NCI-H1092 (cell line): ENCODE measurements at places on chromosomes 7 and 10.

DNA sequence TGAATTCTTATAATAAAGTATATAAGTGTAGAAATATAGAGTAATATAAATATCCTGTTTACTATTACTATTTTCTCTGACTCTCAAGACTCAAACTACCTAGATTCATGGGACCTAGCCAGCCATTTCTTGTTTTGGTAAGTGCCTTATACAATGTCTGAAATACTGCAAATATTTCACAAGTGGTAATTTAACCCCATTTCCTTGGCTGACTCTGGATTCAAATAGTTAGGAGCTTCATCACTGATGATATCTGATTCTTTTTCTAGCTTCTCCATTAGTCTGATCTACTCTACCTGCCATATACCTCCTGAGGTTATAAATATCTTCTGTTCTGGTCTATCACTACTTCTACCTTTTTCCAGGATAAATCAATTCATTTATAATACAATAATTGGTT is 6.4 kb upstream of the RALA start:
- no peak for DNase-seq

- no peak for DNase-seq
Measured at GRCh38 chr7:97017192-97018125, 7.2 kb downstream of the DLX5 start.

- DNase-seq = no peak
Measured at GRCh38 chr10:76127984-76128589, 696.7 kb downstream of the LRMDA start.

DNA sequence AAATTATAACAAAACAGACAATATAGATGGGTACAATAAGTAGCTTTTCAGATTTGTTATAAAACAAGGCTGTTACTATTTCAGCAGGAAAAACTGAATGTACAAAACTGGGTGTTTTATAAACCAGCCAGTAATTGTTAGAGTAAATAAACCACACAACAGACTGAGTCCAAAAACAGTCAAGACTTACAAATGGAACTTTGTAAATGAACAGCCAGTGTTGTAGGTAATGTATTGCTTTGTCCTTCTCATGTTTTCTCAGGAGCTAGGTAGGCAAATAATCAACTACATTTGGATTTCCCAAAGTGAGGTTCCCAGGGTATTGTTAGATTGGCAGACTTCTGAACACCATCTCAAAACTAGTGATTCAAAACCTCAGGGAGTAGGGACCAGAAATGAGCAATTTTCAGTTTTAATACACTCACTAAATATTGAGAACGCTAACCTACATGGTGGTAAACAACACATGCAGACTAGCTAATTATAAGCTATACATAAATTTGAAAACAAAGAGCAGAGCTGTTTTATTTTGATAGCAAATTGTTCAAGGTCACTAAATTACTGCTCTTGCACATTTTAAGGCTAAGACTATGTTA is 36.2 kb downstream of the HERPUD2 start:
- no peak for DNase-seq

GRCh38 chr10:4632757-4633156 is 193.2 kb upstream of the AKR1E2 start:
- DNase-seq = no peak

DNA sequence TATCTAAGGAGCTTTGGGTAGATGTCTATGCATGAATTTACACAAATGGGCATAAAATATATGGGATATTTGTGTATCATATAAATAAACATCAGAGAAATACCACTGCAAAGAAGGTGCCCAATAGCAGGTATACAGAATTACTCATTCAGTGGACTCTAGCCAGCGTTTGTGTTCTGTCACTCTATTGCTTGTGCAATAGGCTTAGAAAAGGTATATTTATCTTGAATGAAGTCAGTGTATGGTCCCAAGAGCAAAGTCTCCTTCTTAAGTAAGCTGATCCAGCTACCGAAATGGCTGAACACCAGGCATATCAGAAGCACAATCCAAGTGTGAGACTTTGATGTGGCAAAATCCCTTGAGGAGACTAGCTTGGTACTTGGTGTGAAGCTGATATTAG is 1058.4 kb downstream of the SORCS1 start:
- no peak for DNase-seq

- no peak for DNase-seq
Measured at GRCh38 chr7:1979591-1980560, 252.9 kb downstream of the MAD1L1 start.

GRCh38 chr10:26505491-26505890 is 67.3 kb downstream of the APBB1IP start:
- no peak for DNase-seq

DNA sequence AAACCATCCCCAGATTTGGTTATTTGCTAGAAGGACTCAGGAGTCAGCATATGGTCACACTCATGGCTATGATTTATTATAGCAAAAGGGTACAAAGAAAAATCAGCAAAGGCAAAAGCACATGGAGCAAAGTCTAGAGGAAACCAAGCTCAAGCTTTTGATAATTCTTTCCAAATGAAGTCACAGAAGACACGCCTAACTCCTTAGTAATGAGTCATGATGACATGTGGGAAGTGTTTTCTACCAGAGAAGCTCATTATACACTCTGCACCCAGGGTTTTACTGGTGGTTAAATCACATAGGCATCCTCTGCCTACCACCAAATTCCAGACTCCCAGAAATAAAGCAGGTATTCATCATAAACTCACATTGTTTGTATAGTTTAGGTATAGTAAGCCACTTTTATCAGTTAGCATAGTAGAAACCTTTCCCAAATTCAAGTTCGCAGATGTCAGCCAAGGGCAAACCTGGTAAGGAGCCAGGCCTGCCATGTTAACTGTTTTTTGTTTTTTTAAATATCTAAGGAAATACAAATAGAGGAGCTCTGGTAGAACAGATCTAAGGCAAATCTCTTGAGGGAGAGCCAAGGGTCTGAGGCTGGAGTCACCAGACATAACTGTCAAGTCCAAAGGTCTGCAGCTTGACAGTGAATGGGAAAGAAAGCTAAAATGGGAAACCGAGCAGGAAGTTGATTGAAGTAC is 15.4 kb upstream of the HIBADH start:
- DNase-seq = no peak

GRCh38 chr10:79028056-79028430 is 40.7 kb upstream of the ZMIZ1 start:
- DNase-seq = no peak

DNA sequence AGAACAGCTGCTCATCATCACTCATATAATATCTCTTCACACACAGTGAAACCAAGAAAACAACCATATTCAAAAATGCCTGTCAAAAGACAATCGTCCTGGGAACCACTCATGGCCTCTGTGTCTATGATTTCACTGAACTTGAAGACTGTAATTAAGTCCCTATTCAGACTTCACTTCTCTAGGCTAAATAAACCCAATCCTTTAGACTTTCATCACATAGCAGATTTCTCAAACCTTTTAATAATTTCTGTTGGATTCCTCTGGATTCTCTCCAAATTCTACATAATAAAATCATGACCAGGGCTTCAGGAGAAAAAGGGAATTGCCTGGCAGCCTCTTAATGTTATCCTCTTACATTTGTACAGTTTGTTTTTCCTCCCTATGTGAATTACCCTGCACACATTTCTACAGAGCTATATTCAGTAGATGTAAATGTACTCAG is 201.1 kb downstream of the LRRN3 start:
- DNase-seq = no peak

DNA sequence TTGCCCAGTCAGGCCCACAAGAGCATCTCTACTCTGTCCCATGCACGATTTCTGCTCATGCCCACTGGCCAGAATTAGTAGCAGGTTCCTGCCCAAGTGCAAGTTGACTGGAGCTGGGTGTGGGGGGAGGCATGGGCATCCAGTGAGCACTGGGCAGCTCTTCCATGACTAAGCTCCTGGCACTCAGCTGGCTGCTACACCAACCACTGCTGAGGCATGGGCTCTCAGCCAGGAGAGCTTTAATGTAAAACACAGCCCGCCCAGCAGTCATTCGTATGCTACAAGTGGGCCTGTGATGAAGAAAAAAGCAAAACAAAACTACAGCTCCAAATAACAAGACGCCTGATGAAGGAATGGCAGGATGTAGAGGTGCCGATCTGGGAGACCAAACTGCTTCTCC is 335.4 kb upstream of the PFKP start:
- no peak for DNase-seq

DNA sequence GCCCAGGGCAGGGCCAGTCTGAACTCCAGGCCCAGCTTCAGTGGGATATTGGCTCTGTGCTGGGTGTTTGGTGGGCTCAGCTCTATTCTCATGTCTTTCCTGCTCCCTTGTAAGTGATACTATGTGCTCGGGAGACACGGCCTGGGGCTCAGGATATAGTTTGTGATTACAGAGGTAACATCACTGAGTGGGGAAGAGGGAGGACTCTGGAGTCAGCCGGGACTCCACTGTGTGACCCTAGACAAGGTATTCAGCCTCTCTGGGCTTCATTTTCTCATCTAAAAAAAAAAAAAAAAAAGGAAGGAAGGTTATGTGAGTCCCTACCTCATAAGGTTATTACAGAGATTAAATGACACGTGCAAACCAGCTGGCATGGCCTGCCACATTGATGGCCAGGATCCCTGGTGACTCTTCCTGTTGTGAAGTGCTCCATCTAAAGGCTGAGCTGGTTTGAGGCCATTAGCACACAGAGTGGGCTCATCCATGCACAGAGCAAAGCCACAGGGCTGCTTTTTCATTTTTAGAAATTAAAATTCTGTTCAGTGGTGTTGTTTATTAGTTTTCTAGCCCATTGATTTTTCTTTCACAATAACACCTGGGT is 15.7 kb downstream of the SLC13A4 start:
- DNase-seq = peak; percentile 17

GRCh38 chr10:50503661-50504320 is 120.0 kb downstream of the SGMS1 start:
- DNase-seq = no peak

DNA sequence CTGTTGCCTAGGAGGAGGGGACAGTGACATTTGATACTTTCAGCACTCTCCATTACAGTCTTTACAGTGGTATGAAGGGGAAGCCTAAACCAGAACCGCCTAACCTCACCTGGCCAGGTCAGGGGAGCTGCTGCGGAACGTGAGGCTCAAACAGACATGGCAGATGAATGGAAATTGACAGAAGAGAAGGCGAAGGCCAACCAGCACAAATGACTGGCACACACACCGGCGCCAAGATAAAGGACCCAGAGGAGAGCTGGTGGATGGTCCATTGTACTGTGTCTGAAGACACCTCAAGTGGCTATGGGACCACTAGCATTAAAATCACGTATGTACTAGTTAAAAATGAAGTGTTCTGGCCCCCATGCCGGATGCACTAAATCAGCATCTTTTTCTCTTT is 53.0 kb downstream of the JCAD start:
- no peak for DNase-seq

DNA sequence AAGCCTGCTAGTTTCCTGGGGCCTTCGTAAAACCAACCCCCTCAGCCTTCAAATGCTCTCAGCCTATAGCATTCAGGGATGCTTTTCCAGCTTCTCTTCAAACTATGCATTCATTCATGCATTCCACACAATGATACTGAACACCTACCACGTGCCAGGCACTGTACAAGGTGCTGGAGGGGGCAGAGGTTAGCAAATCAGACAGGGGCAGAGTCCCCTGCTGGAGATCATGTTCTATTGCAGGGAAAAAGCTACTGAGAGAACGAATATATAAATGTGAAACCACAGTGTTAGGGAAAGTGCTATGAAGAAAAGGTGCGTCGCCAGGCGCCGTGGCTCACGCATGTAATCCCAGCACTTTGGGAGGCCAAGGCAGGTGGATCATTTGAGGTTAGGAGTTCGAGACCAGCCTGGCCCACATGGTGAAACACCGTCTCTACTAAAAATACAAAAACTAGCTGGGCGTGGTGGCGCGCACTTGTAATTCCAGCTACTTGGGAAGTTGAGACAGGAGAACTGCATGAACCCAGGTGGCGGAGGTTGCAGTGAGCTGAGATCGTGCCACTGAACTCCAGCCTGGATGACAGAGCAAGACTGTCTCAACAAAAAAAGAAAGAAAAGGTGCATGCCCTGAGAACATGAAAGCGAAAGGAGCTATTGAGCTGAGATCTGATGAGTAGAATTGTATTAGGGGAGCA is 64.6 kb upstream of the CALN1 start:
- no peak for DNase-seq

DNA sequence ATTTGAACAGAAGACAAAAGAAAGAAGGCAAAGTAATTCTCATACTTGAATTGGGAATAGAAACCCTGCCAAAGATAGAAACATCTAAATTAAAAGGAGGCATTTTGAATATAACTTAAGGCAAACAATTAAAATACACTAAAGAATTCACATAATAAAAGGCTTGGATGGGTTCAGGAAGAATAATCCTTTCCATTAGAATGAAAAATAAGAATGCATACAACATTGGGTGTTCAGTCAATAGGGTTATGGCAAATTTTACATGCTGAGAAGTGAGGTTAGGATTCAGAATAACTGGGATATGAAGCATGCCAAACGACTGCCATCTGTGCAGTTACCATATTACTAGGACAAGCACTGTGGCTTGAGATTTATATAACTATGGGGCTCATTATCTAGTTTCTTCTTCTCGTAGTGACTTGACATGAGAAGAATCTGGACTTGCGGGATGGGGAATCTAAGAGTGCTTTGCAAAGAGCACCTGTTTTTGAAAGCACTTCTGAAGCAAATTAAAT is 326.5 kb downstream of the THSD7A start:
- DNase-seq = no peak

DNA sequence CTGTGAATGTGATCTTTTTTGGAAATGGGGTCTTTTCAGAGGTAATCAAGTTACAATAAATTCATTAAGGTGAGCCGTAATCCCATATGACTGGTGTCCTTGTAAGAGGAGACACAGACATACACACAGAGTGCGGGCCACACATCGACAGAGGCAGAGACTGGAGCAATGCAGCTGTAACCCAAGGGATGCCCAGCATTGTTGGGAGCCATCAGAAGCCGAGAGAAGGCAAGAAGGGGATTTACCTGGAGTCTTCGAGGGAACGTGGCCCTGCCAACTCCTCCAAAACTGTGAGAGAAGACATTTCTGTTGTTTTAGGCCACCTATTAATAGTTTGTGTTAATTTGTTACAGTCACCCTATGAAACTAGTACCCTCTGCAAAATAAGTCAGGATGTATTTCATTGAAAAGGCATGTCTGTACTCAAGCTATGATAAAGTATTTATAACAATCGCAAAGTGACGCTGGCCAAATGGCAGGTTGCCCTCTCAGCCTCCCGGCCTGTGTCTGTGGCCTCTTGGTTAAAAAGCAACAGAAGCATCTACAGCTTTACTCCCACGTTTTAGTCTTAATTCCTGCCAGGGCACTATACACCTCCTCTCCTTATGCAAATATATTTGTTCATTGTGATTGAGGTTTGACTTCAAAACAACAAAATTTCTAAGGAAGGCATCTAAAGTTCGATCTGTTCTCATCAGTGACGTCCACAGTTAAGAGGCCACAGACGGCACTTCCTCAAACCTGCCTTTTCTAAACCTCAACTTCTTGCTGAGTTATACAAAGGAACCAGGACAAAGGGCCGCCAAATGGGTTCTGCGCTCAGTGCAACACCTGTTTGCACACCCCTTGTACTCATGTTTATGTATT is 46.8 kb downstream of the HIPK2 start:
- DNase-seq = no peak

DNA sequence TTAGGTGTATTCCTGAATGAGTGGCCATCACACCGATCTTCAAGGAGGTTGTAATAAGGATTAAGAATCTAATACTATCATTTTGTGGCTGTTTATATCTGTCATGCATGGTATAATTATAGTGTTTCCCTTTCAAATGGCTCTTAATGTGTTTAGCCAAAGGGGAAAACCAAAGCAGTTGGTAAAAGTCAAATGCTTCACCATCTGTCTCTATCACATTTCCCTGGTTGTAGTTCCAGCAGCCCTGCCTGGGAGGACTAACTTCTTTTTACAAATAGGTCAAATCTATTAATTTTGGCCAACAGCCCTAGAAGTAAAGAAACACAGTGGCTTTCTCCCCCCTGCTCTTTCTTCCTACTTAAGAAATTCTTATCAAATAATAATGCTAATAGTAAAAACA is 56.7 kb downstream of the ZNF365 start:
- no peak for DNase-seq
